ENCODE measurements at places on chromosomes 3 and 15. TPM values are rescaled to one million over a fixed set of nuclear protein-coding genes. Genes with fewer than 3 reads are reported as not detected.

- H3K4me3 ChIP-seq, result no peak overlapping the region
- H3K4me1 ChIP-seq, result no peaks in the 10 kb centered on the region
- H3K27me3 ChIP-seq, result no peaks in the 10 kb centered on the region
- H3K27ac ChIP-seq, result no peak overlapping the region
These were observed 8.2 kb upstream of the VGLL4 start for GRCh38 chr3:11651900-11652299.

- peak overlapping the region; percentile 27 for H3K27ac ChIP-seq
- H3K27me3 ChIP-seq, result no peaks in the 10 kb centered on the region
- DNase-seq, result no peak
- H3K36me3 ChIP-seq, result no peaks in the 10 kb centered on the region
- H3K4me1 ChIP-seq, result peaks cover 8% of the 10 kb centered on the region
These were observed 115.7 kb downstream of the PDZRN3 start for GRCh38 chr3:73509066-73509465.

DNA sequence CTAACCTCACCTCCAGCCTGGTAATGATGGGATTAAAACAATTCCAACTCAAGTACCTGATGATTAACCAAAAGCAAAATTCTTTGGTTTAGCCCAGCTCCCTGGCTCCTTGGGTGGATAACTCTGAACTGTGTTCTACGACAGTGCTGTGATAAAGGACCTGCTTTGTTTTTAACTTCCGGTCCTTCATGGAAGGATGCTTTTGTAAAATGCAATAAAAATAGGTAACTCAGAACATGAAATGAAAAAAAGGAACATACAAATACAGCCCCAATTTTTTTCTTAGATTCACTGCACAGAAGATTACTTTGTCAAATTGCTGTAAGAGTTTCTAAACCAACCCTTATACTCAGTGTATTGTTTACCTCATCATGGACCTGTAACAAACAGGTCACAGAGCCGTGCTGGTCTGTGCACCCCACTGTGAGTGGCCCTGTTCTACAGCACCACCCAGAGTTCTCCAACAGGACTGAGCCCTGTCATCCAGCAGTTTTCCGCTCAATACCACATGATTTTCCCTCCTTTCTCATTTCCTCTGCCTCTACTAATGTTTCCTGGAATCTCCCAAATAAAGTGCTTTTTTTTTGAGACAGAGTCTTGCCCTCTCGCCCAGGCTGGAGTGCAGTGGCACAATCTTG lies 4.9 kb upstream of the PCYT1A start:
- H3K27me3 ChIP-seq, result no peaks in the 10 kb centered on the region
- H3K27ac ChIP-seq, result no peak overlapping the region
- H3K4me1 ChIP-seq, result no peaks in the 10 kb centered on the region
- H3K4me3 ChIP-seq, result no peak overlapping the region
- H3K36me3 ChIP-seq, result no peaks in the 10 kb centered on the region
- DNase-seq, result no peak

GRCh38 chr15:62824111-62825015 lies 218.2 kb upstream of the TPM1 start:
- H3K27ac ChIP-seq, result no peak overlapping the region
- H3K4me1 ChIP-seq, result no peaks in the 10 kb centered on the region
- no peak for DNase-seq

GRCh38 chr3:69439643-69440270 lies 53.9 kb upstream of the FRMD4B start:
- no peak for DNase-seq
- peak overlapping the region; percentile 27 for H3K4me3 ChIP-seq
- no peaks in the 10 kb centered on the region for H3K4me1 ChIP-seq
- H3K27ac ChIP-seq, result no peak overlapping the region
- no peaks in the 10 kb centered on the region for H3K36me3 ChIP-seq

GRCh38 chr15:67063689-67064606 lies 1.5 kb upstream of the SMAD3 start:
- H3K36me3 ChIP-seq, result no peaks in the 10 kb centered on the region
- no peak for DNase-seq
- H3K27me3 ChIP-seq, result no peaks in the 10 kb centered on the region
- H3K4me3 ChIP-seq, result peak overlapping the region; percentile 19
- no peaks in the 10 kb centered on the region for H3K4me1 ChIP-seq
- peak overlapping the region; percentile 86 for H3K27ac ChIP-seq

- no peak overlapping the region for H3K4me3 ChIP-seq
- H3K36me3 ChIP-seq, result no peaks in the 10 kb centered on the region
- DNase-seq, result no peak
- no peaks in the 10 kb centered on the region for H3K4me1 ChIP-seq
These were observed 269.3 kb downstream of the ARPP21 start for GRCh38 chr3:35908366-35909232.

The GOLGA6D gene
- total RNA-seq, result not detected

The CRTAP gene
- total RNA-seq, result 180 TPM

The STOML1 gene
- total RNA-seq, result 10.7 TPM

The IFT80 gene
- 29.2 TPM for total RNA-seq
